ELF-1 (cell line): ENCODE measurements at places on chromosomes 3 and 15.

DNA sequence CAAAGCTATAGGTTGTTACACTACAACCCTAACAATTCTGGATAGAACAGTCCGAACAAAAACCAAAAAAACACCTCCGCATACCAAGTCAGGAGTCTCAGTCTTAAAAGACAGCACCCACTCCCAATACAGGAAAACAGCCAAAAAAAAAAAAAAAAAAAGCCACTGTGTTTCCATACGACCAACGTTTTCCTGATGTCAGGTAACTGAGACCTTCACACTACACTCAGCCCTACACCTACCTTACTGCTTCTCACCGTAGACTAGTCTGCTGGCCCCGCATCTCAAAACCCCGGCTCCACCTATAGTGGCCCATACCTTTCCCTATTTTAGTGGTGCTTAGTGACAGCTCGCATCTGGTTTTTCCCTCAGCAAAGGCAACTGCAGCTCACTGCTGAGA is 339.5 kb upstream of the ADAMTS9 start:
- DNase-seq = no peak

GRCh38 chr3:37863949-37864822 is 2.5 kb downstream of the CTDSPL start:
- peak; percentile 57 for DNase-seq

DNA sequence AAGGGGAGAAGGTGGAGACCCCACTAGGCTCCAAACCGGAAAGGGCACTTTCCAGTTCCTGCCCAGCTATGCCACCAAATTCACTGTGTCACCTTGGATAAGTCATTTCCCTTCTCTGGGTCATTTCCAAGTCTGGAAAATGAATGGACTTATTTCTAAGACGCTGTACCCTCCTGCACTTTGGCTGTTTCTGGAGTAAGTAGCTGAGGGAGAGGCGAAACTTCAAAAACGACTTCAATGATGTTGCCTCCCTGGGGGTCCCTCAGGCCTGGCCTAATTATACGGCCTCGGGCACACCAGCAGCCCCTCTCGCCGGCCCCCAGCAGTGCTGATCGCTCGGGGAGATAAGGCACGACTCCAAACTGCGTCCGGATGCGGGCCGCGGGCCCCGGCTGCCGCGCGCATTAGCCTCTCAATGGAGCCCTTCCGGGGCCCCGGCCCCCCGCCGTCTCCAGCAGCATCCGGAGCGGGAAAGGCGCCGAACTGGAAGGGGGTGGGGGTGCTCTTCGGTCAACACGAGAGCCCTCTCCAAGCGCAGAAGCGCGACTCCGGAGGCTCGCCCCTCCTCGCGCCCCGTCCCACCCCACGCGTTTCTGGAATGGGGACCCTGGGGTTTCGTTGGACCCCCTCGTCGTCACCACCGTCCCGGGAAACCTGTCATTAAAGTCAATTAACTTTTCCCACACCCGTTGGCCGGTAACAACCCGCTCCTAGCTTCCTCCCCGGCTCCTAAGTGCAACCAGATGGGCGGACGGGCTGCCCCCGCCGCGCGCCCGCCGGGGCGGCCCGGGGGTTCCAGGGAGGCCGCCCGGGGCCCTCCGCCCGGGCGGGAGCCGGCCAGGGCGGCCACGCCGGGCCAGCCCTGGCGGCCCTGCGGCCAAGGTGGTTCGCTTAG is 4.8 kb downstream of the HES1 start:
- peak; percentile 94 for DNase-seq

DNA sequence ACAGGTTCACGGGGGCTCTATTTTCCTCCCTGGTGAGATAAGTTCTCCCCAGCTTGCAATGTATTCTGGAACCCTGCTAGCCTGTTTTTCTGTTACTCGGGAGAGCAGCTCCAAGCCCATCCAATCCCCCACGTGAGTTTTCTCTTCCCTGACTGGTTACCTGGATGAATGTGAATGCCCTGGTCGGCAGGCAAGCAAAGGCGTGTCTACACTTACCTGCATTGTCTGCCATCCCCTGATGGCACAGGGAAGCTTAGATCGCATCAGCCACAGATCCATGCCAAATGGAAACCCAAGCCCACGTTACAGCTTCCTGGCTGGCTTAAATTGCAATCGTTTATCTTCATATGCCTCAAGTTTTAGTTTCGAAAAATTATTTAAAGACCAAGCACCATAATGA is 149.9 kb downstream of the FOXP1 start:
- DNase-seq = no peak

- DNase-seq = no peak
Observed at GRCh38 chr15:61393949-61394348, 164.8 kb upstream of the RORA start.

- DNase-seq = no peak
Observed at GRCh38 chr3:30069056-30069455, 537.3 kb upstream of the TGFBR2 start.

- DNase-seq = no peak
Observed at GRCh38 chr3:192313605-192314004, 413.7 kb downstream of the FGF12 start.

GRCh38 chr3:84724877-84725276 is 233.9 kb upstream of the CADM2 start:
- DNase-seq = no peak

- DNase-seq = no peak
Observed at GRCh38 chr3:7695049-7695448, 806.6 kb upstream of the LMCD1 start.

DNA sequence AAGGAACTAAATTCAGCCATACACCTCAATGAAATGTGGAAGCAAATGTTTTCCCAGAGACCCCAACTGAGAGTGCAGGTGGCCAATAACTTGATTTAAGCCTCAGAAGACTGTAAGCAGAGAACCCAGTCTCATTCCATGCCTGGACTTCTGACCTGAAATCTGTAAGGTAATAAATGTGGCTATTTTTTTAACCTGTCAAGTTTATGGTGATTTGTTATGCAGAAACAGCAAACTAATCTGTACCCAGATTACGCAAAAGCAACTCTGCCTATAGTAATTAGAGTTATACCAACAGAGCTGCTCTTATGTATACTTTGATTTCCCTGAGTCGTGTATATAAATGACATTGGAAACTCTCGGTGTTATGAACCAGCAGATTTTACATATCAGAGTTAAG is 534.0 kb upstream of the NAALADL2 start:
- DNase-seq = no peak

DNA sequence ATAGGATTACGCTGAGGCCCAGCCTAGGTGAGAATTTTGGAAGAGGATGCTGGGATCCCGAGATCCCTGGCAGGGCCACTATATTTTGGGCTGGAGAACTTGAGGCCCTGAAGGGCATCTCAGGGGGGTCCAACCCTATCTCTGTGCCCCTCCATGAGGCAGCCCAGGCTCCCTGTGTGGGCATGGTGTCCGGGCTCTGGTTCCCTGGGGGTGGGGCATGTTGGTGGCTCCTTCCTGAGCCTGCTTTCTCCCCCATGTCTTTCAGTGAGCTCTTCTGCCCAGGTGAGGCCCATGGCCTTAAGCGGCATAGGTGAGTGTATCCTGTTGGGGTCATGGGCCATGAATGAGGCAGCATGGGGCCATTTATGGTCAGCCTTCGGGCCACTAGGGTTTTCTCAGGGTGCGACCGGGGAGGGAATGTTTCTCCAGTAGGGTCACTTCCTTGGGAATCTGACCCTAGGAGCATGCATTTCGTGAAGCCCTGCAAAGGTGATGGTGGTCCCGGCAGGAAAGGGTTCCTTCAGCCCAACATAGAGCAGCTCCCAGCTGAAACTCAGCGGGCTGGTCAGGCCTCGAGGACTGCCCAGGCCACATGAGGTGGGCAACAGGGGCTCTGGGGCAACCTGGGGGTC is 191.3 kb downstream of the UBE3A start:
- no peak for DNase-seq

GRCh38 chr15:95086531-95087252 is 855.3 kb downstream of the MCTP2 start:
- no peak for DNase-seq

GRCh38 chr3:185157347-185157746 is 4.5 kb upstream of the C3orf70 start:
- DNase-seq = no peak

GRCh38 chr3:38618343-38618742 is 31.1 kb downstream of the SCN5A start:
- no peak for DNase-seq

GRCh38 chr15:93044301-93045190 is 44.5 kb downstream of the RGMA start:
- DNase-seq = no peak

- no peak for DNase-seq
Observed at GRCh38 chr3:71035314-71035713, 548.2 kb downstream of the FOXP1 start.

- no peak for DNase-seq
Observed at GRCh38 chr3:78820542-78820941, 947.3 kb downstream of the ROBO1 start.

GRCh38 chr15:57866149-57866736 is 159.7 kb downstream of the POLR2M start:
- peak; percentile 82 for DNase-seq

DNA sequence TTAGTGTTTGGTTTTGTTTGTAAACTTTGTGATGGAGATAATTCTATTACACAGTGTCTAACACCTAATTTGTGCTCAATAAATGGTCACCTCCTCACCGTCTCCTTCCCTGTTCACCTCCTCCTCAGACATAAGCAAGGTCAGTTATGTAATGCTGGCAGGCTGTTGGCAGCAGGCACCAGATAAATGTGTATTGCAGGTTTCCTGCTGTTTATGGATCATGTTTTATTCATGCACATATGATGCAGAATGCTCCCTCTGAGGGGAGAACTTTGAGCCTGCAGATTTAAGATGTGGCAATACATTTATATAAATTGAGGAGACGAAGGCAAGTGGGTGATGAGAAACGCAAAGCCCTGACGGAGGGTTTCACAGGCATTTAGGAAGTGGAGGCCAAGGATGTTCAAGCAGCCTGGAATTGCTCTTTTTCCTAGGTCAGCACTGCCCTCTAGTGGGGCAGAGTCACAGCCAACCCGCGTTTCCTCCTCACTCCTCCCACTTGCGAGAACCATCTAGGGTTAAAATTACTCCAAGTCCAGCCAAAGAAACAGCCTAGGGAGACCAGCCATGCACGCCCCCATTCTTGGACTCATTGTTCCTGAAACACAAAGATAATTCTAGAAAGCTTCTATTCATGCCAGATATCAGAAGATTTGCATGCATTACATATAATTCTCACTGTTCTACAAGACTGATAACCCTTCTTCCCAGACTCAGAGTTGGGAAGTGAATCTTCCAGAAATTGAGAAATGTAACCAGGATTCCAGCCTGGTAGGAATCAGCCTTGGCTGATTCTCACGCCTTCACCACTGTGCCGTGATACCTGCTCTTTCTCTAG is 228.7 kb downstream of the SLCO3A1 start:
- DNase-seq = peak; percentile 89

GRCh38 chr3:193977622-193978021 is 158.3 kb upstream of the HES1 start:
- DNase-seq = no peak

GRCh38 chr3:70951316-70951715 is 632.2 kb downstream of the FOXP1 start:
- DNase-seq = no peak

DNA sequence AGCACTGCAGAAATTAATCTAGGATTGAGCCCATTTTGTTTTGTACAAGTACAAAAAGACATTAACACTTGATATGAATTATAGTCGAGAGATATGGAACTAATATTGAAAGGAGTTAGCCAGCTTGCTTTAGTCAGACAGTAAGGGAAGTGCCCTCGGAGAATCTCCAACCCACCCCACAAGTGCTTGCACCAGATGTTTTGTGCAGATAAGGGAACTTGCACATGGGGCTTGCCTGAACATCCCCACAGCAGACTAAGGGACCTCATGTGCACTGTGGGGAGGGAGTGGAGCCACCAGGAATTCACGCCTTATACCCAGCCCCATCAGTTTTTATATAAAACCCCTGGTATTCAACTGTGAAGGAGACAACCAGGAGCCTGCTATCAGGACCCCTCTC is 122.3 kb downstream of the EFHB start:
- DNase-seq = no peak

- DNase-seq = no peak
Observed at GRCh38 chr15:85402195-85402881, 21.9 kb downstream of the AKAP13 start.

- no peak for DNase-seq
Observed at GRCh38 chr3:44050101-44050500, 191.6 kb upstream of the TOPAZ1 start.

- DNase-seq = no peak
Observed at GRCh38 chr15:59074607-59075006, 30.3 kb upstream of the CCNB2 start.

- no peak for DNase-seq
Observed at GRCh38 chr3:169627073-169627472, 36.4 kb downstream of the MECOM start.

DNA sequence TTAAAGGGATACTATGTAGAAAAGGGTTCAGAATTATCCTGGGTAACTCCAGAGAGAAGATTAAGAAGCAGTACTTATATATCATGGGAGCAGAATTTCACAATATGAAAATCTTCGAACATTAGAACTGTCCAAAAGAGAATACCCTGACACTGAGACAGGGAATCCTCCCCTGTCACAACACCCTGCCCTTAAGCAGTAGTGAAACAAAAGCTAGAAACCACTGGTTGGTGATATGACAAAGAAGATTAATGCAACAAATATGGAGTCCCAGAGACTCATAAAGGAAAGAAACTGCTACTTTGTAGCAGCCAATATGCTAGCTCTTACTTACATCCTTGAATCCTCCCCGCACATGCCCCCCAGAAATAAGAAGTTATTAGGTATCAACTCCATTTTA is 18.5 kb downstream of the MIX23 start:
- no peak for DNase-seq

DNA sequence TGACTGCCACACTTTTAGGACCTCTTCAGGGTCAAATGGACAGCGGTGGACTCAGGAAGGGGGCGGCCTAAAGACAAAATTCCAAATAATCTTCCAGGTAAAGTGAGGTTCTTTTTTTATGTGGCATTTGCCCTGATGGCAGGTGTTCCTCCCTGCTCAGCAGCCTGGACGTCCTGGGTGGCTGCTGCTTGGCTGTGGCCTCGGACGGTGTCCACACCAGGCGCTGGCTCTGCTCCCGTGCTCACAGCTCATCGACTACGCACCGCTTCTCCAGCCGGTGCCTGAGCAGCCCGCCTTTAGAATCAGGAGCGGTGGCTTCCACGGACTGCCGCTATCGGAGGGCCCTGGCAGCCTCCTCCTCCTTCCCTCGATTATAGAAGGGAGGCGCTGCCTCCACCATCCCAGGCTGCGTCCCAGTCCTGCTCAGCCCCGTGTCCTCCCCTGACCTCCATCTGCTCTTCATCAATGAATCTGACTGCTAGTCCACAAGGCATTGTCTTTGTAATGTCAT is 41.9 kb downstream of the PCSK6 start:
- no peak for DNase-seq

DNA sequence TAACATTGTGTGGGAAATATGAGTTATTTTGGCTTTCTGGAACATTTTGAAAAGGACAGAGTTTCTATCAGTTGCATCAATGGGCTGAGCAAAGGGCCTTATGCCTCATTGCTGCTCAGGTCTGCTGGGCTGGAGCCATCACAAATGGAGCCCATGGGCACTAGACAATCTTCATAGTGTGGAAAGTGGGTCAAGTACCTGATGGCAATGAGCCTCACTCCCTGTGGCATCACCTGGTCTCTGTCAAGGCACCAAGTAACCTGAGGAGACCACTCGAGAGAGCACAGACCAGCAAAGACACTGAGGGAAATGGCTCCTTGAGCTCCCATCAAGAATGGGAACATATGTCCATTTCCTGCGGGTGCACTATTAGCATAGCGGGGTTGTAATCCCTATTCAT is 96.7 kb upstream of the PPP2R3A start:
- DNase-seq = no peak

GRCh38 chr15:25486051-25486450 is 47.2 kb upstream of the UBE3A start:
- DNase-seq = peak; percentile 39
